ENCODE measurements at places on chromosomes 7 and 10.

DNA sequence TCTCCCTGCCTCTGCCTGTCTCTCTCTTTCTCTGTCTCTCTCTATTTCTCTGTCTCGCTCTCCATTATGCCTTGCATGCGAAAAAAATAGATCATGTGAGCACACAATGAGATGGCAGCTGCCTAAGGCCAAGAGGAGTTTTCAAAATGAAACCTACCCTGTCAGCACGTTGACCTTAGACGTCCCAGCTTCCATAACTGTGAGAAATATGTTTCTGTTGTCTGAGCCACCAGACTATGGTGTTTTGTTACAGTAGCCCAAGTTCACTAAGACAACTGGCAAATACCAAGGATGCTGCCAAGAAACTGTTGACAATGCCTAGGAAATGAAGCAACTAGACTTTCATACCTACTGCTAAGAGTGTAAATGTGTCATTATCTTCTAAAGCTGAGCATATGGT, 70.6 kb upstream of the PLXDC2 start:
- no peak for DNase-seq

DNA sequence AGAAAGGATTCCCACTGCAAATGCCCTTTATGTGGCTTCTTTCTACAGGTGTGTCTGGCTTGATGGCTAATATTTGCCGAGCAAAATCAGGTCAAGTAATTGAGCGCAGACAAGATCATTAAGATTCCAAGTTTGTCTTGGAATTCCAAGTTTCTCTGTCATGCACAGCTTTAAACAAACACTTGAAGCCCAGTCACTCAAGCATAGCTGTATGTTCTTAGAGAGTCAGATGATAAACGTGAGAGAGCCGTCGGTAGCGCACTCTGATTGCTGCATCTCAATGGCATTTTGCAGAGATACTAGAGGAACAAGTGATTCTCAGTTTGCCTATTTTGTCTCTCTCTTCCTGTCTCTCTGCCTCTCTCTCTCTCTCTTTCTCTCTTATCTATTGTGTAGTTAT, 658 bp downstream of the DMBT1 start:
- DNase-seq = no peak

DNA sequence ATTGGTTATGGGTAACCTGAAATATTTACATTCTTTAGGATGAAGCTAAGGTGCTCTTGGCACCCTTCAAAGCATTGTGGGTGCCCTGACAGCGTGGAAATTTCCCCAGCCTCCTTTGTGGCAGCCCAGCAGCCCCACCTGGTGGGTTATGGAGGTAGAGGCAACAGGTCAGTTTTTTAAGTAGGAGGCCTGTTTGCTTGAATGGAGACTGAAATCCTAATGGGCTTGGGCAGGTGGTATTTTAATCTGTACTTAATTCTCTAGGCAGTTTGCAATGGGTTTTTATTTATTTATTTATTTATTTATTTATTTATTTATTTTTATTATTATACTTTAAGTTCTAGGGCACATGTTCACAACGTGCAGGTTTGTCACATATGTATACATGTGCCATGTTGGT, 139.4 kb downstream of the EPC1 start:
- peak; percentile 35 for DNase-seq

DNA sequence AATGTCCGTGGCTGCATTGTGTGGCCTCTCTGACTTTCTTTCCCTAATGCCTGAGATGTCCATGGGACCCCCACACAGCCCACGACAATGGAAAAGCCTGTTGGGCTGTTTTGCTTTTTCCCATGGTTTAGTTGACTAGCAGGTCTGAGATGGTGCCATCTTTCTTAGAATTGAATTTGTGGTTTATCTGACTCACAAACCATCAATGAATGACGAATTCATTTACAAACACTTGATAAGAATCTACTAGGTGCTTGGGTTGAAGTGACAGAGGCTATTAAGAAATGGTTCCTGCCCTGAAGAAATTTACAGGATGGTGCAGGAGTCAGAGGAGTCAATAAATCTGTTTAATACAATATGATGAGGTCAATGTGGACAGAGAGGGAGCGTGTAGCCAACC, 75.4 kb downstream of the OTUD1 start:
- DNase-seq = no peak

GRCh38 chr10:34346516-34347100, 468.5 kb downstream of the PARD3 start:
- no peak for DNase-seq

DNA sequence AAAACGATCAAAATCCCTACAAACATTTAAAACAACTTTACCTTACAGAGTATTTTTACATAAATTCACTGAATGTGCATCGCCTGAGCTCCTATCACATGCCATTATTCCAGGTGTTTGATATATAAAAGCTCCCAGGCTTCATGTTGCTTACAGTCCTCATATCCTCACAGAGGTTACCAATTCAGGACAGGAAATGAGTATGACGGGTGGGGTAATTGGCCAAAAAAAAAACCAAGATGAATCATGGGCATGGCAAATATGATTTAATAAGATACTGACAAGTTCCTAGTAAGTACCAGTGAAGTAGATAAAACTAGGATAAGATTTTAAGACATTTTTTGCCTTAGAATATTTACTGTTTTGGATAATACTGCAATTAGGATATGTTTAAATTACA, 135.8 kb downstream of the KMT2E start:
- no peak for DNase-seq

DNA sequence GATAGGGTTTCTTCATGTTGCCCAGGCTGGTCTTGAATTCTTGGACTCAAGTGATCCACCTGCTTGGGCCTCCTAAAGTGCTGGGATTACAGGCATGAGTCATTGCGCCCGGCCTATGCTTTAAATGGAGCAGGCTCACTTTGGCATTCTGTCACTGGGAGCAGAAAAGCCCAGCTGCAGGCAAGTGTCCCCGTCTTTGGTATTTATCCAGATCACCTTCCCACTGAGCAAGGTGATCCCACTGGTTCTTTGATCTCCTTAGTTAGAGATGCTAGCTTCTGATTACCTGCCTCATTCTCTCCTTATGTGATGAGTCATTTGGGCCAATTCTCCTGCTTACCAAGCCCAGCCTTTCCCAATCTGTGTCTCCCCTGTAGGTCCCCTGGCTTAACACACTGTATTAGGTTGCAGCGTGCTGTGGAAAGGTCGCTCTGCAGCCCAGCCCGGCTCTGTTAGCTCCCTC, 39.3 kb downstream of the SPDYE5 start:
- DNase-seq = no peak

- DNase-seq = no peak
Observed at GRCh38 chr10:4784667-4785333, 41.2 kb upstream of the AKR1E2 start.

GRCh38 chr7:106464651-106465050, 179.9 kb upstream of the NAMPT start:
- no peak for DNase-seq

DNA sequence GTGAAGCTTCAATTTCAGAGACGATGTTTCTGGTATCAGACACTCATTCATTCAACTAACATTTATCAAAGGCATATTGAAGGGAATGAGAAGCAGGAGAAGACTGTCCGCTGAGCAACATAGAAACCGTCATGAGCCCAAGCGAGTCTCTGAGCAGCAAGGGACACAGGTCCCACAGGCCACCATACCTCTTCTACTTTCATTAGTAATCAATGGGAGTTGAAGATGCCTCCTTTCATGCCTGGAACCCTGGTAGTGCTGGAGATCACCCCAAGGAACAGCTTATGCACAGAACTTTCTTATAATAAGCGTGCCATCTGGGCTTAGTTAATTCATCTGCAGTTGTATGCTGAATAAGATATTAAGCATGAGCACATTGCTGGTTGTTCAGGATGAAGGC, 1.2 kb downstream of the PAX4 start:
- DNase-seq = no peak

DNA sequence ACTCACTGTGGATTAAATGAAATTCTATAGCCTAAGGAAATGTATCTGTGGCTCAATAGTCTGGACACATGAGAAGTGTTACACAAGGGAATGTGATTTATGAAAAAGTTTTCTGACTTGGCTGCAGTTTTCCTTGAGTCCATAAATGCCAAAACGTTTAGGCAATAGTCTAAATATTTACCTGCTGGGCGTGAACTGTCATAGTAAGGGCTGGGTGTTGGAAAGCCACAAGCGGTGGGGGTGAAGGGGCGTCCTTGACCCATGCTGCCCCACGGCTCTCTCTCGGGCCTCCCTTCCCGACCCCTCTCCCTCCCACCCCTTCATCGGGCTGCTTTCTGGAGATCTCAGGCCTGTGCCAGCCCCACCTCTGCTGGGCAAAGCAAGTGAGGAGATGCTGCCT, 223.7 kb downstream of the BUB3 start:
- DNase-seq = no peak

DNA sequence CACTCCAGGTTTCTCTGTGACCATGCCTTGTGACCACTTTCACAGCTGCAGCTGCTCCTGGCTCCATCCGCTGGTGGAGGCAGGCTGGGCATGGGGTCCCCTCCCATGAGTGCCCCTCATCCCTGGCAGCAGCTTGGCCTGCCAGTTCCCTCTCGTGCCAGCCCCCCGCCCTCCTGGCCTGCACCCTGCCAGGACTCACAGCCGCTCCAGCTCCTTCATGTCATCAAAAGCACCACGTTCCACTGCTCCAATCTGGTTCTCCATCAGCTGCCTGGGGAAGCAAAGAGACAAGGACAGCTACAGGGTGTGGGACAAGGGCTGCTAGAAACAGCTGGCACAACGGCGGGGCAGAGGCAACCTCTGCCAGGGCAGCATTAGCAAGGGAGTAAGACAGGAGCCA, 22.6 kb downstream of the SLIT1 start:
- DNase-seq = no peak

DNA sequence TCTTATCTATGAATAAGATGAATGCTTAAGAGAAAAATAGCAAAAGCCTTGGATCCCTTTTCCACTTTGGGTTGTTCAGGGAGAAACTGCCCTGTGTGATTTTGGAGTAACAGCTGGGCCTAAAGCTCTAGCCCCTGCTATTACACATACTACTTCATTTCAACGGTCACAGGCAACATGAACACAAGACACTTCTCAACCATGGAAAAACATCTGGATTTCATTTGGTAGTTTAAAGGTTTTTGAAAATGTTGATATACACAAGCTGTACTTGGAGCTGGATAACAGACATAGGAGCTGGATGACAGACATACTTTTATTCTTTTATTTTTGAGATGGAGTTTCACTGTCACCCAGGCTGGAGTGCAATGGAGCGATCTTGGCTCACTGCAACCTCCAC, 2.7 kb upstream of the CHUK start:
- DNase-seq = no peak

DNA sequence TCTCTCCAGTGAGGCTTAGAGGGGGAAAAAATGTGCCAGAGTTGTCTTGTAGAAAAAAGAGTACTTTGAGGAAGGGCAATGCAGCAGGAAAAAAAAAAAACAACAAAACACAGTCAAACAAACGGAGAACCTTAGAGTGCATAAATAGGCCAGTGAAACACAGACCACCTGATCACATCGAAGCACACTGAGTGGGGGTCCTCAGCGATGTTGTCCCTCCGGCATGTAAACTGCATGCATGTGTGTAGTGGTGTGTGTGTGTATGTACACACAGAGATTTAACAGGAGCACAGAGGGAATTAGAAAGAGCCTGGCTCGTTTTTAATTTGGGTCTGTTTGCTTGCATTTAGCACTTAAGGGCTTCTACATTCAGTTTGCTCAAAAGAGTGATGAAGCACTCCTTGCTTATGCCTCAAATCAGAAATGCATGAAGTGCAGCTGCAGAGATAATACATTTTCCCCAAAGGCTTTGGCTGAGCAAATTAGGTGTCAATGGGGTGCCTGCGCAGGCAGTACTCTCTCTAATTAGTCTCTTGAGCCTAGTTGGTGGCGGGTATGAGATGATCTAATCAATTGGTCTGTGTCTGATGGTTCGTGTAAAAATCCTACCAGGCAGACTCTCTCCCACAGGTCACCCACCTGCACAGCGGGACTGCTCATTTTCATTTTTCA, 62.7 kb upstream of the FZD1 start:
- DNase-seq = no peak

DNA sequence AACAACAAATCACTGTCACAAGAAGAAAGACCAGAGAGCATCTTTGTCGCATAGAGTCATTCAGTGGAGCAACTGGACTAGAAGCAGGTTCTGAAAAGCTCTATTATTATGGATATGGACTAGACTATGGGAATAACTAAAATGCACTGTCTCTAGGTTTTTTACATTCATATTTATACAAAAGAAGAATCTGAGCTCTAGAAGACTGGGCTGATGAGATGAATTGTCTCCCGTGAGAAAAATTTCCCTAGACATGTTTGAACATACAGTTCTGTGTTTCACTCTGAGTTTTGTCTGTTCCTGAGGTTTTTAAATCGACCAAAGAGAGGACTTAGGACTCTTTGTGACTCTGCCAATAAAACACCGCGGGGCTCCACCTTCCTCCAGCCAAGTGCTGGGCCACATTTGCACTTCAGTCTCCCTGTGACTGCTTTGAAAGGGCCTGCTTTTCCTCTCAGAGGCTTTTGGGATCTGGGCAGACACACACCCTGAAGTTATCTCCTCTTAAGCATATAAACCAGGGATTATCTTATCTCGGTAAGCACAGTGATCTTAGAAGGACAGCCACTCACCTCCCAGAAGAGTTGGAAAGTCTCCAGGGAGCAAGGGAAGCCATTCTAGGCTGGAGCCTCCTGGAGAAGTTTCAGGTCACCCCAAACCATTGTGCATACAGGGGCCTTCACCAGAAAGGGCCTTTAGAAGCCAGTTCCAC, 101.0 kb upstream of the JCAD start:
- no peak for DNase-seq

DNA sequence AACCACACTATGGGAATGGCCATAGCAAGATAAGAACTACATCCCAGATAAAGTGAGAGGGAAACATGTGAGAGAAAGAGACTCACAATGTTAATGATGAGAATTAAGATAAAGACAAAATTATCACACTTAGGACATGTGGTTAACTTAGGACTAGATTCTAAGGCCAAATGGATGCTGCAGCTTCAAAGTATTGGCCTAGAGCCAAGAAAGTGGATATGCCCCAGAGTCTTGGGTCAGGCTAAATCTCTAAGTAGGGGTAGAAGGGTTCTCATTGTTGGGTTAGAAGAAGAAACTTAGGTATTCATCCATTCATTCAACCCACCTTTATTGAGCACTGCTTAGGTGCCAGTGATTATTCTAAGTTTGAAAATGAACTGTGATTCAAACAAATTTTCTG, 818.0 kb downstream of the PHTF2 start:
- DNase-seq = no peak

Measured in GM19239 (cell line).